T-cell (primary cell): ENCODE measurements at places on chromosomes 2 and 18.

DNA sequence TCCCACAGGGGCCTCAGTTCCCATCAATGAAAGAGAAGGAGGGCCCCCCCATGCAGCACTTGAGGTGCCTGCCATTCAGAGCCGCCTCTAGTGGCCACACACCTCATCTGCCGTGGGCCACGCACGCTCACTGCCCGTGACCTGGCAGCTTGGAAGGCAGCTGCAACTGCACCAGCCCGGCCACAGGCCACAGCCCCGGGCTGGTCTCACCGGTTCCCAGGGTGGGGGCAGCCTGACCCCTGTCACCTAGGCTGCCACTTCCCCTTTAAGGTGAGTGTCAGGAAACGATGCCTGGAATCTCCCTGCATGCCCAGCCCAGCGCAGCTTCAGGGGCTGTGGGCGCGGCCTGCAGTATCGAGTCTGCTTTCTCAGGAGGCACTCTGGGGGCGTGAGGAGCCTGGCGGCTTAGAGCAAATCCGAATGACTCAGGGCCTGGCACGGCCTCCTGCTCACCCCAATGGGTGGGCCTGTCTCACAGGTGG is 2.6 kb downstream of the MAB21L4 start:
- no peak for DNase-seq

DNA sequence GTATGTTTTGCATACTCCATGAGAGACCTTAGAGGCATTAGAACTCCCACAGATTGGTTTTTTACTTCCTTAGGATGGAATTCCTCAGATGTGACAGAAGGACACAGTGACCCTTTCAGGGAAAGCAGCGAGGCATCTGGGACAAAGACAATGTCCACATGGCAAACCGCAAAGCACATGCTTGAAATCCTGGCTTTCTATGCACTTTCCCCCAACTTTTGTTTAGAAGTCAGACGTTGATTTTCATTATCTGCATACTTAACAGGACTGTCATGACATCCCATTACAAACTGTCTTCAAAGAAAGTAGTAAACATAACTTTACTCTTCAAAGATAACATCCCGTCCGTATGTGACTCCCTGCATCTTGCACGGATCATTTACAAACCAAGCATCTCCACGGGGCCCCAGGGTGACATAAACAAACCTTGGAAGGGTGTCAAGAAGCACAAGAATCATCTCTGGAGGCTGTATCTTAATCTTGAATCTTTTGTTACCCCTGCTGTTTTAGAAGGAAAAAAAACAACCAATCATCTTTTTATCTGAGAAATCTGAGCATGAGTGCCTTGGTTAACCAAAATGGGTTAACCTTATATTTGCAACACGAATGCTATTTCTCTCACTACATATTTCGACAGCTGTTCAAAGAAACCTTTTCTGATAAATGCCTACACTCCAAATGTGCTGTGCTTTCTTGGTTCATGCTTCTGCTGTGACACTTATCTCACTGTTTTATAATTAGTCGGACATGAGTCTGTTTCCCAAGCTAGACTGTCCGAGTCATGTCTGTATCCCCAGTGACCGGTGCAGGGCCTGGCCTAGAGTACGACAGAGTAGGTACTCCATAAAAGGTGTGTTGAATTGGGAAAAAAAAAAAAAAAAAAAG is 90.8 kb downstream of the CCBE1 start:
- no peak for DNase-seq

DNA sequence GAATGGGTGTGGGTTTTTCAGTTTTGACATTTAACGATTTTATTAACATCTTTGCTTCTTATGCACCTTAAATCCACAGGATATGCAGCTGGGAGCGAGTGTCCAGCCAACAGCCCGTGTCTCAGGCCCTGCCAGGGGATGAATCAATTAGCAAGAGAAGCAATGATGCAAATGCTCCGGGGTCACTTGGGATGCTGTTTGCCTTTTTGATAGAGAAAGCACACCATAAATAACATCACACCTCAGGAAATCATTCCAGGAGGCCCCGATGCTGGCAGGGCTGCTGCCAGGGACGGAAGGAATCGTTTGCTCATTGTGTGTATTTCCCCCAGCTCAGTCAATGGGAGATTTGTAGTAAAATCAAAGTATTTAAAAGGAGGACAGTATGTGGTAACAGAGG is 394.0 kb upstream of the HNRNPA3 start:
- no peak for DNase-seq

DNA sequence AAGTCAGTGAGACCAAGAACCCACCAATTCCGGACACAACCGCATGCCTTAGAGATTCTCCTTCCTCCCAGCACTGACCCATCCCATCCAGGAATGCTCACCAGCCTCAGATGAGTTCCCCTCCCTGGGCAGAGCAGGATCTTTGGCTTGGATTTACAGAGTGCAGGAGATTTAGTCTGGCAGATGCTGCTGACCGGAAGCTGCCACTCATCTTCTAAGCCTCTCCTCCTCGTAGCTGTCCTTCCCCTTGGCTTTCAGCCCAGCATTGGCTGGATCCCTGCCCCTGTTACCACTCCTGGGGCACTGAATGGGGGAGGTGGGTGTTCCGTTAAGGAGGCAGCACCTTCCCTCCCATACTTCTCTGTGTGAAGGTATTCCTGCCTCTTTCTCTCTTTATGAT is 53.2 kb downstream of the VWA3B start:
- no peak for DNase-seq

GRCh38 chr18:57586251-57587049 is at the start of gene FECH:
Gene FECH (minus strand): TSS chr18:57586702. CDS start chr18:57586620, 82 bp downstream.
- peak; percentile 50 for DNase-seq

DNA sequence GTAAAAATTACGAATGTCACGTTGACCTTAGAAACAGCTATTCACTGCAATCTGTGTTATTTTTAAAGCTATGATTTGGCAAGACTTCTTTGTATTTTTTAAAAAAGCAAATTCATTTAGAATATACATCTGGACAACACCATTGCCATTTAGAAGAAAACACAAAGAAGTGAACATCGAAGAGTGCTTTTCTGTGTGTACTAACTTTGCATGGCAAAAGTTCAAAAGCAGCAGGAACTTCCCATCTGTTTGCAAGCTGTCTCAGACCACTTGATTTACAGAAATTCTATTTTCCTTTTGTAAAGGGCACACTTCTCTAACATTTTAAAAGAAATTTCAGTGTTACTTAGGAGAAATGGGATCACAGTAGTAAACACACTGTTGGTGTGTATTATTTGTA is 145.9 kb downstream of the CALCRL start:
- DNase-seq = no peak

DNA sequence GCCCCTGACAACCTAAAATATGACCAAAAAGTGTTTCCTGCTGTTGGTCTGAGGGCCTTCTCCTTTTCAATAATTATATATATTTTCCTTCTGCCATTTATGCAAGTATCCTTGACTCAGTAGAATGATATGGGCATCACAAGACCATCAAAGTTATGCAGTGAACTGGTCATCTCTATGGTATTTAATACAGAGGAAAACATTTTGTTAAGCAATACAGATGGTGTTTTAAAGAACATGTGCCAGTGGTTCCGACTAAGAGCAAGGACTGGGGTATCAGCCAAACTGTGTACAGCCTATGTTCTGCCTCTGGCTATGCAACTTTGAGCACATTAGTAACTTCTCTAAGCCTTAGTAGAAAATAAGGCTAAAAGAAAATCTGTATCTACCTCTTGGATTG is 179.0 kb downstream of the TRABD2A start:
- no peak for DNase-seq

GRCh38 chr2:42274863-42275262 is 86.2 kb downstream of the COX7A2L start:
- DNase-seq = no peak

- no peak for DNase-seq
Measured at GRCh38 chr2:181642086-181642485, 14.8 kb downstream of the CERKL start.

- no peak for DNase-seq
Measured at GRCh38 chr2:109144721-109145120, 15.7 kb downstream of the SH3RF3 start.

- DNase-seq = no peak
Measured at GRCh38 chr2:54601339-54601738, 122.1 kb upstream of the EML6 start.

- no peak for DNase-seq
Measured at GRCh38 chr2:134912361-134912760, 6.3 kb upstream of the CCNT2 start.

DNA sequence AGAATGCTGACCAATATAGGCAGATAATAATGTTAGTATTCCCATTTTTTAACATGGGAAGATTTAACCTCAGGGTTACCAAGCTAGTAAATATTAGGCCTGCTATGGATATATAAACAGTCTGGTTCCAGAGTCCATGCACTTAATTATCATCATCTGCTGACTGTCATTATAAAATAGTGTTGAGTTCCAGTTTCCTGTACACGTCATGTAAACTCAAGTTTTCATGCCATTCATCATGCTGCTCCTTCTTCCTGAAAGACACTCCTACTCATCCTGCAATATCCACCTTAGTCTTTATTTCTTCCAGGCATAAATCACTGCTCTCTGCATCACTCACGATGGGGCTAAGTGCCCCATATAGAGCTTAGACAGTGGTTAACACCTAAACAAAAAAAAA is 420.8 kb upstream of the SPHKAP start:
- no peak for DNase-seq

GRCh38 chr2:224722250-224722649 is 6.1 kb upstream of the CCDC195 start:
- DNase-seq = no peak

DNA sequence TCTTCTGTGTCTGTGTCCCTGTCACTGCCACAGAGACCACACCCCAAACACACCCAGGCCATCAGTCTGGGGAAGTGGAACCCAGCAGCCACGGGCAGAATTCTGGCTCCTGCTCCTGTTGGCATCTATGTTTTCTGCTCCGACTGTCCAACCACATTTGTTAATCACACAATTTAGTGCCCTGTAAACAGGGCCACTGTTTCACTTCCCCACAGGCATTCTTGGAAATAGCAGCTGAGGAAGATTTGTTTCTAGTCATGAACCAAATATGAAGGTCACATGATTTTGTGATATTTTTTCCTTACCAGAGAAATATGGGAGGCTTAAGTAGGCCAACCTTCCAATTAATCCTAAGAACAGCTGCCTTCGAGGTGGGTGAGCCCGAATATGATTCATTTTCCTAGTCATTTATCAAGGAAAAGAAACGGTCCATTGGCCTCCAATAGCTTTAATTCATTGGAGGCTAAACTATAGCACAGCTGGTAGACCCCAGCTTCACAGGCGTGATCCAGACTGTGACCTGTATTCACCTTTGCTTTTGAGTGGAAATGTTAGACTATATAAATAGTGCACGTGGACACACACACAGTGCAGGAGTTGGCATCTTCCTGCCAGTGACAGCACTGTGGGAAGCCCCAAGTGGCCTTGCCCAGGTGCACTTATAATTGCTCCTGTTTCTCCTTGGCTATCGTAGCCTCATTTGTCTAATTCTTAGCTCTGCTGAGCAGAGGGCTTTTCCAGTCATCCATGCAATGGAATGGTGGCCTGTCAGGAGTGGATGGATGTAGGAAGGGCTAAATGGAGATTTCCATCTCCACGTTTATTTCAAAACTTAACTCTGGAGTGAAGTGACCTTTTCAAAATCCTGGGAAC is 267.9 kb downstream of the LPIN1 start:
- no peak for DNase-seq

DNA sequence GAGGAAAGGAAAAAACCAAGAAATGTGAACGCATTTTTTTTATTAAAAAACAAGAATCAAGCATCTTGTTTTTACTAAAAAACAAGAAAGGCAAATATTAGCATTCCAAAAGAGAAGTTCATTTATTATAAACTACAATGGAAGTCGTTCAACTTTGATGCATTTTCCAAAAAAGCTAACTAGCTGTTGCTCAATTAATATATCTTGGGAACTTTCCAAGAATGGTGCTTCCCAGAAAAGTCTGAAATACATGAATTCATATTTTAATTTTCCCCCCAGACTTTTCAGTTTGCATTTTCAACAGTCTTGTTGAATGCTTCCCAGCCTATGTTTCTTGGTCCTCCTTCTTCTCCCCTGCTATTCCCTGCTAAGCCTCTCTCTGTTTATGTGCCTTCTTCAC is 7.5 kb upstream of the RND3 start:
- no peak for DNase-seq

GRCh38 chr2:220104871-220105351 is 477.5 kb downstream of the SLC4A3 start:
- DNase-seq = no peak

GRCh38 chr2:173164396-173164795 is 88.8 kb downstream of the MAP3K20 start:
- no peak for DNase-seq

- no peak for DNase-seq
Measured at GRCh38 chr2:32752205-32752604, 124.4 kb downstream of the TTC27 start.

DNA sequence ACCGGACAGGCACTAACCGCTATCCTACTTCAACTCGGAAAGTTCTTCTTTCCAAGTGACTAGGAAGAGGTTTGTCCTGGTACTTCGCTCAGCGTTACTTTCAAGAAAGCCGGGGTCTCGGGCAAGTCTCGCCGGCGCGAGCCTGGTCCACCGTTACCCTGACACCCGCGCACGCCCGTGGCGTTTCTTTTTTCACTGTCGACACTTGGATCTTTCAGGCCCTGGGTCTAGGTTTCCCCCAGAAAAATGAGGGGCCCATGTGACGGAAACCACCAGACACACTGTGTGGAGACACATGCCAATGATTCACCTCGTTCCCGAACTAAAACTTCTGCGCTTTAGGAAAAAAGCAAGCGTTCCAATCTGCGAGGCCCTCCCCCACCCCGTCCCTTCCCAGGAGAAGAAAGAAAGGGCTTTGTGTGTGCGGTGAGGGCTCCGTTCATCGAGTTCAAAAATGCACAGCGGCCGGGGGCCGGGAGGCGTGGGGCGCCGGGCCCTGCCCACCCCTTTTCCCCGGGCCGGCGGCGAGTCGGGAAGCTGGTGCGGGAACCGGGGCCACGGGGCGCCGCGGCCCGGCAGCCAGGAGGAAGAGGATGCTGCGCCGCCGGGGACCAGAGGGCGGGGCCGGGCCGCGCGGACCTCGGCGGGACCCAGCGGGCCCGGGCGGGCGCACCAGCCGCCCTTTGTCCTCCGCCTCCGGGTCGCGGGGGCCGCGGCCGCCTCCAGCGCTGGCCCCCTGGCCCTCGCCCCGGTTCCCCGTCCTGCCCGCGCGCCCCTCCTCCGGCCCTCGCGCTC is 2.6 kb downstream of the ZNF521 start:
- no peak for DNase-seq

DNA sequence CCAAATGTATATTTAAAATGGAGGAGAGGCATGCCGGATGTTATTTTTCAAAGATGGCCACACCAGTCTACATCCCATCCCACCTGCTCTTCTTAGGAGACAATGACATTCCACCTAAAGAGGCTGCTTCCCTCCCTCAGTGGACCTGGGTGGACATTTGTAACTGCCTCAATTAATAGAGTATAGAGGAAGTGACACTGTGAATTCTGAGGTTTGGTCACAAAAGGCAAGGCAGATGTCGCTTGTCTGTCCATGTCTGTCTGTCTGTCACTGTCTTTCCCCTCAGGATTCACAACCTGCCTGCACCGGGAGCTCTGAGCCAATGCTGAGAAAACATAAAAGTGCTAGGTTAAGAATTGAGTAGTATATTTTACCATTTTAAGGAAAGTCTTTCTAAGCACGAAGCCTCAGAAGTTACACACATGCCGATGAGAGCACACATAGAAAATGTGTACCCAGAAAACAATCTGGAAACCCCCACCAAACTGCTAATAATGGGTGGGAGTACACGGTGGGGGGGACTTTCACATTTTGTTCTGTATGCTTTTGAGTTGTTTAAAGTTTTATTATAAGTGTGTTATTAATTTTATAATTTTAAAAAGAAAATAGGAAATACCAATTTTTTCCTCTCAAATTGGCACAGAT is 21.0 kb downstream of the MIB1 start:
- DNase-seq = no peak

GRCh38 chr2:30653847-30654246 is 153.4 kb downstream of the CAPN13 start:
- no peak for DNase-seq
